ENCODE measurements at places on chromosomes 13 and 19.

DNA sequence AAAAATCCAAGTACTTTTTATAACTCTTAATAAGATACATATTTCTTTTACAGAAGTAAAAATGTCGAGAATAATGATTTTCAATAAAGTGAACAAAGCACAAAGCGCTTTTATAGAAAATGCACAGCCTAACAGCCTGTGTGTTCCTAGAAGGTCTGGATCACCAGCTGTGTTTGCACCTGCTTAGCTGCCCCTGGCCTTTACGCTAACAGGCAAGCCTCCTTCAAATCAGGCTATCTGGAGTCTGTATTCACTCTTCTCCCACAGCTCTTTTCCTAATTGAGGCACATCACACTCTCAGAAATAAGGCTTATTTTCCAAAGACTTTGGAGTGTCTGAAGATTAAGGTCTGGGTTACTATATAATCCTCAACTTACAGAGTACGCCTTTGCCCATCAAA lies 183.1 kb downstream of the LHFPL6 start:
- DNase-seq: no peak

- no peak for DNase-seq
Observed at GRCh38 chr19:28971049-28971448, 241.9 kb downstream of the UQCRFS1 start.

DNA sequence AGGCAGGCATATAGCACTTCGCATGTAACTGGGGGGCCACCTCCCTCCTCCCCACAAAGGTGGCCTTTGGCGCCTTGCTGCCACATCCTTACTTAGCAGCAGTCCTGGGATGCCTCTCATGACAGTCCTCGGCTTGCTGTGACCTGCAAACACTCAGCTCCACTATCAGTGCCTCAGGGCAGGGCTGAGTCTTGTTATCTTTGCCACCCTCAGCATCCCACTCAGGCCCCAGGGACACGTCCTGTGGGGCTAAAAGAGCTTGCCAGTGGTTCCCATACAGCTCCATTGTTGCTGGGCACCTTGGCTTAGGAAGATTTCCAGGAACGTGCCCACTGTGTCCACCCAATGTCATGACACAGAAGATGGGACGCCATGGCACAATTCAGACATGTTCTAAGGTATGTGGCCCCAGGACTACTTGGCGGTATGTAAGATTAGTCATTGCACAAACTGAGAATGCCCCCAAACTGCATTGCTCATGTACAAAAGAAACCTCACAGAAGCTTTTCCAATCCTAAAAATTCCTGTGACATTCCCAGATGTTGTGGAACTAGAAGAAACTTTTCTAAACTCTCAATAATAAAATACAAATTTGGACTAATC lies 16.3 kb downstream of the DOCK9 start:
- no peak for DNase-seq

DNA sequence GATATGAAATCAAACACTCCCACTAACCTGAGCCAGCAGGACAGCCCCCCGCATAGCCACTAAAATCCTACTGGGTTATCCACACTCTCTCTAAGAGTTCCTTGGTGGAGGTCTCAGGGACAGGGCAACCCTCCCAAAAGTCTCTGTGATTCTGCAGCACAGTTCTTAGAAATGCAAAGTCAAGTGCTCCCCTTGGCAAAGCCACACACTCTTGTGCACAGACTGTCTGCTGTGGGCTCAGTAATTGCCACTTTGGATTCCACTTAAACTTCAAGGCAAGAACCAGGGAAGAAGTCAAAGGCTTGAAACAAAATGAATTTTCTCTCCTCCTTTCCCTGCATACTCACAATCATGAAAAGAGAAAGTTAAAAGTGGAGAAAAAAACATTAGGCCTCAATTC lies 61.5 kb downstream of the DOCK9 start:
- DNase-seq: no peak

DNA sequence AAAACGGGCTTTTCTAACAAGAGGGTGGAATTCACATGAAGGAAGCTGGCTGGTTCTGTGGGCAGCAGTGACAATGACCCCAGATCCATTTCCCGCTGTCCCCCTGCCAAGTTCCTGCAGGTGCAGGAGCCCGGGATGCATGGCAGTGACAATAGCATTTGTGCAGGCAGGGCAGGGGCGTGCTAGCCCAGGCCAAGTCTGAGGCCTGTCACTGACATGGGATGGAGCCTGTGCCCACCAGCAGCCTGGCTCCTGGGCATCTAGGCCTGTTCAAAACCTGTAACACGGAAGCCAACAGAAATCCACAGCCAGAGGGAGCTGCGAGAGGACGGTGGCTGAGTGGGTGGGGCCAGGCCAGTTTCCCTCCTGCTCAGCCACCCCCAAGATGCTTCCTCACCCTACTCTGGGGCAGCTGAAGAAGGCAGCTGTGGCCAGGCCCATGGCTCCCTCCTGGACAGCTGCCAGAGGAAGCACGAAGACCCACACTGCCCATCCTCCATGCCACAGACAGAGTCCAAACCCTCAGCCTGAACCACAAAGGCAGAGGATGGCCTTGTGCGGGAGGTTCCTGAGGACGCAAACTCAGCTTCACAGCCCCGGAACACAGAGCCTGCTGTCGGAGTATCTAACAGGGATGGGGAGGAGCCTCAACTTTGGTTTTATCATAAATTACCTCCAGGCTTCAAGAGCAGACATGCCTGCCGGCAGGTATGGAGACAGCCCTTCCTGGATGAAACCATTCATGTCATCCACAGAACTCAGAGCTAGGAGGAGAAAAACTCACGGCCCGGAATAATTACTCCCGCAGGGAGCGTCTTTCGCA lies 74.0 kb downstream of the CEBPG start:
- DNase-seq: no peak

GRCh38 chr13:79382545-79383275 lies 23.3 kb downstream of the RBM26 start:
- DNase-seq: no peak

DNA sequence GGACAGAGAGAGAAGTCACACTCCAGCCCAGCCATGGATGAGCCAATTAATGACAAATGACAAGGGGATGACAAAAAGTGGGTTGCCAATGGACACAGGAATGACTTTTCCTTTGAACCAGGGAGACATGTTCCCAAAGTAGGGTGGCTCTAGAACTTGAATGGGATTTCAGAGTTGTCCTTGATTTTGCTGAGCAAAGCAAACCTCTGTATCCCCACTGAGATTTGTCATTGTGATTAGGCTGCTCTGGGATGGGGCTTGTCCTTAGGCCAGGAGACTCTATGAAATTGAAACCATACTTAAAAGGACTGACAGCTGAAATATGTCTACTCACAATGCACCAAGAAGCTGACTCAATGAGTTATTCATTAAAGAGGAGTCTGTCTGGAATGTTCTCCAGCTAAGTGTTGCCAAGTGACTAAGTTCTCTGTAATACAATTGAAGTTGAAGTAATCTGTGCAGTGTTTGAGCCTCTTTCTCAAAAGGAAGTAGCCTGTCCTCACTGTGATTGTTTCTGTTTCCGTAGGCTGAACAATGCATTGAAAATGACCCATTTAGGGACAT lies 69.0 kb upstream of the PCDH9 start:
- no peak for DNase-seq

GRCh38 chr13:65600702-65601101 lies 1629.4 kb downstream of the PCDH9 start:
- no peak for DNase-seq

- no peak for DNase-seq
Observed at GRCh38 chr19:44315883-44316282, 11.1 kb upstream of the ZNF235 start.

DNA sequence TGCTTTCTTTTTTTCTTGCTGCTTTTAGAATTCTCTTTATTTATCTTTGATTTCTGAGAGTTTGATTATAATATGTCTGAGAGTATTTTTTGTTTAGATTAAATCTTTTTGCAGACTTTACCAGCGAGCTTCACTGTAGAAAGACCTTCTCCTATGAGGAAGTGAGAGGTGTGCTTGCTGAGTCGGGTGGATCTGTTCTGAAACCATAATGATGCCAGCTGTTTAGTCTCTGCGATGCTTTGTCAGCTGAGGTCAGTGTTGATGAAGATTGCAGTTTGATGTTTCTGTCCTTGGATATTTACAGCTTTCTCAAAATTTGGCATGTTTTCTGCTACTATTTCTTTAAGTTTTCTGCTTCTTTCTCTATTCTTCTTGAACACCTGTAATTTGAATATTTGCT lies 309.1 kb upstream of the SLITRK6 start:
- DNase-seq: no peak

GRCh38 chr13:45194081-45194939 lies 6.5 kb downstream of the KCTD4 start:
- DNase-seq: no peak

DNA sequence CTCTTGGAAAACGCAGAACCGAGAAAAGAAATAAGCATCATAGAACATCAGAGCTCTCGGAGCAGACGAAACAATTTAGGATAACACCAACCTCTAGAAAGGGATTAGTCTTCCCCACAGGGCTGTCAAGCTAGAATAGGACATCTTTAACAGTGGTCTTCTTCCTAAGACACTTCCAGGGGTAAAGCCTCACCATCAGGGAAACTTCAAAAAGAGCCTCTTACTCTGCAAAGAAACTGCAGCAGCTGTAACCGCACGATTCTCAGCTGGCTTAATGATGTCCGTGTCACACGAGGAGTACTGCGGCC lies 642 bp downstream of the ZNF571 start:
- no peak for DNase-seq

GRCh38 chr19:5403968-5404640 lies 51.1 kb upstream of the ZNRF4 start:
- no peak for DNase-seq

DNA sequence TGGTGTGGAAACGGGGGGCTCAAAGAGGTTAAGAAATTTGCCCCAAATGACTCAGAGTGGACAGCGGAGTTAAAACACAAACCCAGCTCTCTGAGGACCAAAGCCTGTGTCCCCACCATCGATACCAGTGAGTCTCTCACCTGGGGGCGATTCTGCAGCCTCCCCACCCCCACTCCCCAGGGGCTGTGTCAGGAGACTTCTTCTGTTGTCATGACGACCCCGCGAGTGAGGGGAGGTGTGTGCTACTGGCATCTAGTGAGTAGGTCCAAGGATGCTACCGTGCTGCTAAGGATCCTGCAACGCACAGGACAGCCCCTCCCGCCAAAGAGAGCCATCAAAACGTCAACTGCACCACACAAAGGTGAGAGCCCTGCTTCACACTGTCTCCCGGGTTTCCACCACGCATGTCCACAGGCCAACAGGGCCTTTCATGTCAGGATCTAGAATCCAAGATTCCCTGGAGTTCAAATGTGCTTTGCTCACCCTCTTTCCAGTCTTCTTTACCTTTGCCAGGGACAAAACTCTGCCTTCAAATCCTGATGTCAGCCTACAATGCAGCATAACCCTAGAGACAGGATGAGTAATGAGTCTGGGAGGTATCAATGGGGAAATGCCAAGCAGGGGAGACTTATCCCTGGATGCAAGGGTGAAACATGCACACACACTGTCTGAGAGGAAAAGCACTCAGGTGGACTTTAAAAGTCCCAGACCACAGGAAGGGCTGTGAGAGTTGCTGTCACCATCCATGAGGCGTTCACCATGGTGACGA lies 3.9 kb downstream of the RANBP3 start:
- DNase-seq: no peak

- DNase-seq: no peak
Observed at GRCh38 chr13:107104631-107105030, 536.7 kb upstream of the ARGLU1 start.

GRCh38 chr19:33499248-33499647 lies 22.3 kb downstream of the PEPD start:
- DNase-seq: no peak

GRCh38 chr13:98816406-98816805 lies 63.9 kb upstream of the SLC15A1 start:
- no peak for DNase-seq

GRCh38 chr13:66339214-66339613 lies 890.9 kb downstream of the PCDH9 start:
- no peak for DNase-seq

DNA sequence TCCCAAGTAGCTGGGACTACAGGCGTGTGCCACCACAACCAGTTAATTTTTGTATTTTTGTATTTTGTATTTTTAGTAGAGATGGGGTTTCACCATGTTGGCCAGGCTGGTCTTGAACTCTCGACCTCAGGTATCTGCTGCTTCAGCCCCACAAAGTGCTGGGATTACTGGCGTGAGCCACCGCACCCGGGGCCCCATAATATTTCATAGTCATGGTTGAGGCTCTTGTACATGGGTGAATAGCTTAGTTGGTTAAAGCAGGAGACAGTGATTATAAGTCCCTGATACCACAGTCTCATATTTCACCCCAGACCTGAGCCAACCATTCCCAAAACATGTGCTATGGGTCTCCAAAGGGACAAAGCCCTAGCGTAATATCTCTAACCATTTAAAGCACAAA lies 26.1 kb downstream of the MBNL2 start:
- no peak for DNase-seq

GRCh38 chr13:99214232-99214631 lies 13.6 kb downstream of the UBAC2 start:
- DNase-seq: no peak

DNA sequence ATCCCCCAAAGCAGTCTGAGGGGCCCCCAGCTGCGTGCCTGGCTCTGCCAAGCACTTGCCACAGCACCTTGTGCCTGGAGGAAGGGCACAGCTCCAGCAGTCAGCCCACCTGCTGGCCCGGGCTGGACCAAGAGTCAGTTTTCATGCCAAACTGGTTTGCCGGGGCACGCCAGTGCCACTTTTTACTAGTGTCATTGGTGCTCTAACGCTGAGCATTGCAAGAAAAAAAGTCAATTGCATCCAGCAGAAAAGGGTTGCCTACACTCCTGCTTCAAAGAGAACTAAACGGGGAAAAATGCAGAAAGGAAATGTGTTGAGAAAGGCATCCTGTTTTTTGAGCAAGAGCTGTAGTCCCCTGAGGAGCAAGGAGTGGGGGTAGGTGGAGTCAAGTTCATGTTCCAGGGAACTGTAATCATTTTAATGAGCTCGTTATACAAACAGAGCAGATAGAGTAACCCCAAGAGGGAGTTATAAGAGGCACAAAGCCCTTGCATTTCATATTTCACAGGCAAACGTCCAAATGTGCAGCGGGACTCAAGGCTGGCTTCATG lies 68.4 kb downstream of the F2RL3 start:
- no peak for DNase-seq

DNA sequence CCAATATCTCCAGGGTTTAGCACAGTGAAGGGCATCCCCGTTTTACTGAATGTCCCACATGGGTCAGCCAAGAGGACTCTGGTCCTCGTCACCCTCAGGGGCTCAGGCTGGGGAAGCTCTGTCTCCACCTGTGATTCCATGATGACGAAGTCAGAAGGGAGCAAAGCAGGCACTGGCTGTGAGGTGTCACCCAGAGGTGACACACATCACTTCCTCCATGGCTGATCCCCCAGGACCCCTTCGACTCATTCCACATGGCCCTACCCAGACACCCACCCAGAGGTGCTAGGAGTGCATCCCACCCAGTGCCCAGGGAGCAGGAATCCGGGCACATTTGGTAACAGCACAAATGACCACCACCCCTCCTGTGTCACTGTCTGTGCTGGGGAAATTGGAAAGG lies 145.2 kb upstream of the VSTM2B start:
- DNase-seq: no peak

GRCh38 chr19:16715611-16716010 lies 4.0 kb upstream of the NWD1 start:
- DNase-seq: no peak

- DNase-seq: no peak
Observed at GRCh38 chr13:99065235-99066015, 87.6 kb upstream of the DOCK9 start.

All from esophagus squamous epithelium (tissue), 5 donors.